Stimulated activated CD4-positive, alpha-beta T cell treated with anti-CD3 and anti-CD28 coated beads, TNF-alpha, amount 100 ng/mL, for 24 hours (primary cell): ENCODE measurements at places on chromosomes 12 and 14.

DNA sequence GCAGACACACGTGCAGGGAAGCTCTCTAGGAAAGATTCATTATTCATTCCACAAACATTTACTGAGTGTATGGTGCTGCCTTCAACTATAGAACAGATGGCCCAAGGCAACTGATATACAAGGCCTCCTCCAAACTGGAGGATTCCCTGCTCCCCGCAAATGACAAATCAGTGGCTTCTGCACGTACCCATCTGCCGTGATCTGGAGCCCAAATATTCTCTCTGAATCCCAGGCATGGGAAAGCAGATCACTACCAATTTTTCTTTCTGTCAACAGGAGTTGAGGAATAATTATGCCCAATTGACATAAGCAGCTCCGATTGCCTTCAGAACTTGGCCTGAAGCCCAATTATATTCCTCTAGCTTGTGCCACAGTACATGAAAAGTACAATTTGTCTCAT, 174.2 kb upstream of the CCDC196 start:
- DNase-seq: no peak

- no peak for DNase-seq
Measured at GRCh38 chr14:60087668-60088067, 4.1 kb upstream of the PCNX4 start.

- DNase-seq: no peak
Measured at GRCh38 chr14:104019029-104019428, 66.5 kb upstream of the ASPG start.

GRCh38 chr14:71967704-71968103, 35.5 kb downstream of the RGS6 start:
- DNase-seq: no peak

GRCh38 chr12:81211306-81211705, 133.4 kb downstream of the ACSS3 start:
- DNase-seq: no peak

DNA sequence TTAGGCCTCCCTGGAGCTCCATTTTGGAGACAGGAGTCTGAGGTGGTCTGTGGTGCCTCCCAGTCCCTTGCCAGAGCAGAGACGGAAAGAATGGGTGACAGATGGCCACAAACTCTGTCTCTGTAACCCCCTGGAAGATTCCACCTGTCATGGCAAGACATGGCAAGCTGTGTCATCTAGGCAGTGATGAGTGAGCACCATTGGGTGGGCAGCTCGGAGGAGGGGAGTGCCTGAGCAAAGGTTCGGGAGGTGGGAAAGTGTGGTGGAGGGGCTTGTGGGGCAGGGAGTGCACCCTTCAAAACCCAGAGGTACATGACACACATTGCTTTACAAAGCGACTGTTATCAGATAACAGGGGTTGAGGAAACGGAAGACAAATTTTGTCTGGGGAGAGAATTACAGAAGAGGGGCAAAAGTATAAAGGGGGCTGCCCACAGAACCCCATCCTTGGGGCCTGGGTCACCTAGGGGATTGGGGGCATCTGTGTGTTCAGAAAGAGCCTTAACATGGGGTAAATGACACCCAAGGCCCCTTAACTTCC, 3.5 kb downstream of the RIN3 start:
- DNase-seq: no peak

DNA sequence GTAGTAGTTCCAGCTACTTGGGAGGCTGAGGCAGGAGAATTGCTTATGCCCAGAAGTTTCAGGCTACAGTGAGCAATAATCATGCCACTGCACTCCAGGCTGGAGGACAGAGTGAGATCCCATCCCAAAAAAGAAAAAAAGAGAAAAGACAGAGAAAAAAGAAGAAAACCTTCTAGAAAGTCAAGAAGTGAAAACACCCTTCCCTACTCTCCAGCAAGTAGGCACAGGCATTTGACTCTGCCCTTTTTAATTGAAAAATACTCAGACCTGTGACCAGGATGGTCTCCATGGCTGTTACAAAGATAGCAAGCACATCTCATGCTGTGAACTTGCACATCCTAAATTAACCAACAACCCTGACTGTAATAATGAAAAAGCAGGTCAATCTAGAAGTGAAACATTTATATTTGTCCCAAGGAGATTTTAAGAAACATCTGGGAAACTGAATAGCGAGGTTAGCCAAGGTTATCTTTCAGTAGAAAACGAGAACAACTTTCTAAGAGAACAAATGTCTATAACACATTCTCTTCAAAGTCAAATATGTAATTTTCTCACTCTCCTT, 2.0 kb downstream of the TMTC1 start:
- DNase-seq: no peak

DNA sequence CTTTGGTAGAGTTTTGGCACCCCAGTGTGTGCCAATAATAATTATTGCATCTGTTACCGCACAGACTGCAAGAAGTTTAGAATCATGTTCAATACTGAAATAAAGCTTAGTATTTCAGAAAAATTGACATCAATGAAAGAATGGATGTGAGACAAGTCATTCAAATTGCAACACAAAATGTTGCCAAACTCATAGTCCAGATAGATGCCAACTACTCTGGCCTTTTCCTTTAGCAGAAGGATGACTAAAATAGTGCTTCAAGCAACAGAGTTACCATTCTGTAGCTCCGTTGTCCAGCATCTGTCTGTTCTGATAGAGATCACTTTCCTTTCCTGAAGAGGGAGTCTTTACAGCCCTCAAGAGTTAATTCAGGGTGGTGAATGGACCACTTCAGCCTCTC, 77.5 kb downstream of the LIN7A start:
- DNase-seq: no peak

GRCh38 chr14:44937547-44937946, 24.2 kb downstream of the KLHL28 start:
- DNase-seq: no peak

- DNase-seq: no peak
Measured at GRCh38 chr14:68639758-68640574, 152.9 kb downstream of the ZFP36L1 start.

DNA sequence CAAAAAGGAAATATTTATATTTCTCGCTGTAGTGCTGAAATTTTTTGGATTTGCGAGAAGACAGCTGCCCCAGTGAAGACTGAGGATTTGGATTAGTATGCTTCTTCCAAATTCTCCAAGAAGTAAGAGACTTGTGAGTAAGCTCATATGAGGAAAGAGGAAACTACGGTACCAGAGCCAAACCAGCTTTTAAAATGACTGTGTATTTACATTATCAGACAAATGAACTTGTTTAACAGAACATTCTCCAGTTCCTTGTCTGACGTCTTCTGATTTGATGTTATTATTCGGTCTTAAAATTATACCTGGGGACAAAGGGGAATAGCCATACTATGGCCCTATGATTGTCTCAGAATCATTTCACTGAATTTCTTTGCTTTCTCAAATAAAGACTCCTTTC, 8.0 kb downstream of the CLEC12B start:
- no peak for DNase-seq

DNA sequence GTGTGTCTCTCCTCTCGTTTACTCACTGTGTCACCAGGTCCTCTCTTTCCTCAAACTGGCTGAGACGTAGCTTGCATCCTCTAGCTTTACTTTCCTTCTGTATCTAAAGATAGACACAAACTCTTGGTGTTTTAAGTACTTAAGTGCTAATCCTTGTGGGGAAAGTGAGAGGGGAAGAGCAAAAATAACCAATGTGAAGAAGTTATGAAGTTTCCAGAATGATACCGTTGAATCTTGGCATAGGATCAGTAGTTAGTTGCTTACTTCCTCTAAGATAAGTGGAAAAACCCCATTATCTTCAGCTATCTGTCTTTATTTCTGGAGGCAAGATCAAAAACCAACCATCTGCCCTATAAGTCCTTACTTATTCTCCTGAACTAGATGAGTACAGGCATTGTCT, 10.6 kb downstream of the FAR2 start:
- no peak for DNase-seq
